CD4-positive, alpha-beta T cell (primary cell): ENCODE measurements at places on chromosomes 11 and 22. TPM values are rescaled to one million over a fixed set of nuclear protein-coding genes. Genes with fewer than 3 reads are reported as not detected.

GRCh38 chr11:72609476-72609875, 64.7 kb downstream of the PDE2A start:
- peaks cover 16% of the 10 kb centered on the region for H3K4me1 ChIP-seq
- no peaks in the 10 kb centered on the region for H3K36me3 ChIP-seq
- H3K27ac ChIP-seq = no peak overlapping the region
- no peak overlapping the region for H3K4me3 ChIP-seq
- no peak for DNase-seq
- peaks cover 20% of the 10 kb centered on the region for H3K27me3 ChIP-seq

DNA sequence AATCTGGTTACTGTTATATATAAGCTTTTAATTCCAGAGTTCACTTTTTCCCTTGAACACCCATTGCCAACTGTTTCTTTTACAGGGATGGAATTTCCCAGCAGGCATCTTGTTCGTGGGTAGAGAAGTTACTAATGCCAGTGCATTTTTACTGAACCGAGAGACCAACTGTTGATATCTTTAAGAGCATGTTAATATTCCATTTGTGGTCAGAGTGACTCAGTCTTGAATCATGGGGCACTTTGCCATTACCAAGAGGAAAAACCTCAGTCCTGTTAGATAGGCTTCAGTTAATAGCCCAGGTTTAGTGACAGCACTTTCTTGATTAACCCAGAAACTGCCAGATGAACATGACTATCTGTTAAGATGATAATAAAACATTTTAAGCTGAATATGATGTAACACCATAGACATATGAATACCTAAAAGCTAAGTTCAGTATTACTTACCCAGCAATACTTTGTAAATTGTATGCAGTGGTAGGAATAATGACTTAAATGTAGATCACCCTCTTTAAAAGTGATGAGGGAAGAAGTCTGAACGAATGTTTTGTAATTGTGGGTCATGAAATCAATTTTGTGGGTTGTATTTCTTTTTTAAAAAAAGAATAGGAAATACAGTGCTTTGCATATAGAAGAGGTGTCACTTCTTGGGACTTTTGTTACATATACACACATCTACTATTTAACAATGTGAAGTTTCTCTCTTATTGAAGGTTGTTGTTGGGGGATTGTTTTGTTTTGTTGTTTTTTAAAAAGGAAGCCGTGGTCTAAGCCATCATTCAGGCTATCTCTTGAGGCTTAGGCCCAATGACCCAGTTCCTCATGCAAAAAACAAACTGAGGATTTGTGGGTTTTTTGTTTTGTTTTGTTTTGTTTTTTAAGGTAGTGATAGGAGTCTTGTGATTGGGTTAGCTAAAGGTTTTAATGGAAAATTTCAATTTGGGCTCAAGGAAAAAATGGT, 79.2 kb upstream of the GRIK4 start:
- no peak overlapping the region for H3K4me3 ChIP-seq
- no peak for DNase-seq
- H3K36me3 ChIP-seq = no peaks in the 10 kb centered on the region
- no peaks in the 10 kb centered on the region for H3K4me1 ChIP-seq

GRCh38 chr22:47849576-47849975, 1087.1 kb downstream of the TBC1D22A start:
- no peak overlapping the region for H3K27ac ChIP-seq
- no peaks in the 10 kb centered on the region for H3K36me3 ChIP-seq
- no peaks in the 10 kb centered on the region for H3K4me1 ChIP-seq
- no peak overlapping the region for H3K4me3 ChIP-seq

- no peaks in the 10 kb centered on the region for H3K27me3 ChIP-seq
- no peak within 1 kb of the TSS for H3K27ac ChIP-seq
- no peak within 1 kb of the TSS for H3K4me3 ChIP-seq
- H3K4me1 ChIP-seq = no peaks in the 10 kb centered on the region
Observed at GRCh38 chr11:64935359-64936081, at the start of gene GPHA2. Gene GPHA2 (minus strand): TSS chr11:64935893. CDS start chr11:64935460, 433 bp downstream.

DNA sequence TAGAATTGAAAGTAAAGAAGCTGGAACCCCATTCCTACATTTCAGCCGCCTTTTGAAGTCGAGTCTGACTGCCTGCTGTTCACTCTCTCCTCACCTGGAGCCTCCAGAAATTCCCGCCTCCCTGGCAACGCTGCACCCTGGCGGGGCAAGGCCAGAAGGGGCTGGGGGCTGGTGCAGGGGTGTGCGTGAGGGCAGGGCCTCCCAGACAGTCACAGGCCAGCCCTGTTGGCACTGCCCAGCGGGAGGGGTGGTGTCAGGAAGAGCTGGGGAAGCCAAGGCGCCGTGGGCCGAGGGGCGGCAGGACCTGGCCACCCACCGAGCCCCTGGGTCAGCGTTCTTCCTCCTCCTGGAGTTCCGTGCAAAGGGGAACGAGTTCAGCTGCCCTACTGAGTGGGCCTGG, 123.2 kb downstream of the KCNQ1OT1 start:
- no peaks in the 10 kb centered on the region for H3K27me3 ChIP-seq
- DNase-seq = no peak
- H3K4me3 ChIP-seq = no peak overlapping the region
- no peak overlapping the region for H3K27ac ChIP-seq
- H3K36me3 ChIP-seq = peaks cover 4% of the 10 kb centered on the region

- no peaks in the 10 kb centered on the region for H3K27me3 ChIP-seq
- H3K4me1 ChIP-seq = peaks cover 8% of the 10 kb centered on the region
- no peak overlapping the region for H3K27ac ChIP-seq
- H3K4me3 ChIP-seq = no peak overlapping the region
- no peaks in the 10 kb centered on the region for H3K36me3 ChIP-seq
- no peak for DNase-seq
Observed at GRCh38 chr11:96185220-96185768, 157.7 kb downstream of the MAML2 start.

The AMBRA1 gene
- 31.9 TPM for total RNA-seq

DNA sequence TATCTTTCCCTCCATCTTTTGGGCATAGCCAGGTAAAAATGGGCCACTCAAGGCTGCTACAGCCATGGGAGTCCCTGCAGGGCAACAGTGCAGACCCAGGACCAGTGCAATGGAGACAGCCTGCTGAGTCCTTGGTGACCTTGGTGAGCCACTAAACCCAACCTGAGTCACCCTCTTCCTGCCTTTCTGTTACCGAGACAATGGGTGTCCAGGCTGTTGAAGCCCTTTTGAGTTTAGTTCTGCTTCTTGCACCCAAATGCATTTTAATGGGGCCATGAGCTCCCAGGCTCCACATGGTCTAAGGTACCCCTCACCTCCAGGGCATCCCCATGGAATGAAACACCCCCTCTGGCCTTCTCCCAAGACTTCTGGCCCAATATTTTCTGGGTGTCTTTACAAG, 874 bp upstream of the PLAAT4 start:
- peak; percentile 55 for DNase-seq
- H3K27ac ChIP-seq = peak overlapping the region; percentile 82
- no peaks in the 10 kb centered on the region for H3K27me3 ChIP-seq
- H3K36me3 ChIP-seq = no peaks in the 10 kb centered on the region

DNA sequence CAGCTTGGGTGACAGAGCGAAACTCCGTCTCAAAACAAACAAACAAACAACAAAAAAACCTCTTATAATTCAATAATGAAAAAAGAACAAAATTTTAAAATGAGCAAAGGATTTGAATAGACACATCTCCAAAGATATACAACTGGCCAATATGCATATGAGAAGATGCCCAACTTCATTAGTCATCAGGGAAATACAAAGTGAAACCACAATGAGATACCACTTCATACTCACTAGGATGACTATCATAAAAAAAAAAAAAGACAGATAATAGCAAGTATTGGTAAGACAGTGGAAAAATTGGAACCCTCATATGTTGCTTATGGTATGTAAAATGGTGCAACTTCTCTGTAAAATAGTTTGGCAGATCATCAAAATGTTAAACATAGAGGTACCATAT, 28.7 kb upstream of the BARX2 start:
- H3K4me3 ChIP-seq = no peak overlapping the region
- no peaks in the 10 kb centered on the region for H3K4me1 ChIP-seq
- H3K36me3 ChIP-seq = no peaks in the 10 kb centered on the region
- no peak overlapping the region for H3K27ac ChIP-seq

- DNase-seq = no peak
- H3K27me3 ChIP-seq = no peaks in the 10 kb centered on the region
- no peak overlapping the region for H3K4me3 ChIP-seq
- H3K4me1 ChIP-seq = no peaks in the 10 kb centered on the region
- no peaks in the 10 kb centered on the region for H3K36me3 ChIP-seq
Observed at GRCh38 chr11:109267293-109268095, 154.5 kb upstream of the C11orf87 start.

DNA sequence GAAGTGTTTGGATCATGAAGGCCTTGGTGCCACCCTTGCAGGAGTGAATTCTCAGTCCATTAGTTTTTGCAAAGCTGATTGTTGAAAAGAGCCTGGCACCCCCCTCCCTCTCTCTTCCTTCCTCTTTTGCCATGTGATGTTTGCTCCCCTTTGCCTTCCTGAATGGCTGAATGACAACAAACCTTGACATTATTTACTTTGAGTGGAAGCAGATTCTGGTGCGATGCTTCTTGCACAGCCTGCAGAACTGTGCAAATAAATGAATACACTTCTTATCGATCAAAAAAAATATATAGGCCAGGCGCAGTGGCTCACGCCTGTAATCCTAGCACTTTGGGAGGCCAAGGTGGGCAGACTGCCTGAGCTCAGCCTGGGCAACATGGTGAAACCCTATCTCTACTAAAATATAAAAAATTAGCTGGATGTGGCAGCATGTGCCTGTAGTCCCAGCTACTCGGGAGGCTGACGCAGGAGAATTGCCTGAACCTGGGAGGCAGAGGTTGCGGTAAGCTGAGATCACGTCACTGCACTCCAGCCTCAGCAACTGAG, 2.0 kb upstream of the NARS2 start:
- no peak overlapping the region for H3K27ac ChIP-seq
- no peaks in the 10 kb centered on the region for H3K27me3 ChIP-seq
- peaks cover 14% of the 10 kb centered on the region for H3K4me1 ChIP-seq
- H3K4me3 ChIP-seq = no peak overlapping the region
- no peak for DNase-seq
- H3K36me3 ChIP-seq = no peaks in the 10 kb centered on the region

- no peak for DNase-seq
- no peak overlapping the region for H3K27ac ChIP-seq
- no peaks in the 10 kb centered on the region for H3K4me1 ChIP-seq
- peaks cover 15% of the 10 kb centered on the region for H3K27me3 ChIP-seq
- no peak overlapping the region for H3K4me3 ChIP-seq
Observed at GRCh38 chr11:107691000-107691750, 20.7 kb downstream of the SLN start.

DNA sequence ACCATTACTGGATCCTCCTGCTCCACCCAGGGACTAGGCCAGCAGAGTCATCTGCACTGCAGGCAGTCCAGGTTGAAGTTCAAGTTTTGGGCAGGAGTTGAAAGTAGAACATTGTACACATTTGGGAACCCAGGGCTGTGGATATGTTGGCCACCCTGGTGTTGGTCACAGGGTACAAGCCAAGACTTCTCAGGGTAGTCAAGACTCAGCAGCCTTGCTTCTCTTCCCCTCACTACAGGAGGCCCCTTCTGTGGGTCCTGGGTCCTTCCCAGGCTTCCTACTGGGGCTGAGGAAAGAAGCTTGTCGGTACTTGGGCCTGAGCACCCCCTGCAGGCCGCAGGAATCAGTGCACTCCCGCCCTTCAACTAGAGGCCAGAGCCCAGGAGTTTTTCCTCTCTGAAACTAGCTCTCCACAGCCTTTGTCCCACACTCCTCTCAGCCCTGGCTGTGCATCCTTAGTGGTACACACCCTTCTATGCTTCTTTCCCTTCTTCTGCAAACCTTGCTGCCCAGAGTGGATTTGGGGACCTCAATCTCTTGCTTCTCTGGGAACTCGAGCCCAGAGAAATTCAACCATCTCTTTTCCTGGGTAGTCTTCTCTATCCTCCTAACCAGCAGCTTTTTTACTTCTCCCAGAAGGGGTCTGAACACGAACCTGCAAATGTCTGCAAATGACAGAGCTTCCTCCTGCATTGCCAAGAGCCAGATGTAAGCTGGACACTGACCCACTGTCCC, 2.6 kb upstream of the HPX start:
- no peaks in the 10 kb centered on the region for H3K36me3 ChIP-seq
- H3K27ac ChIP-seq = no peak overlapping the region
- H3K4me1 ChIP-seq = peaks cover 21% of the 10 kb centered on the region
